ENCODE measurements at places on chromosomes 2 and 18.

DNA sequence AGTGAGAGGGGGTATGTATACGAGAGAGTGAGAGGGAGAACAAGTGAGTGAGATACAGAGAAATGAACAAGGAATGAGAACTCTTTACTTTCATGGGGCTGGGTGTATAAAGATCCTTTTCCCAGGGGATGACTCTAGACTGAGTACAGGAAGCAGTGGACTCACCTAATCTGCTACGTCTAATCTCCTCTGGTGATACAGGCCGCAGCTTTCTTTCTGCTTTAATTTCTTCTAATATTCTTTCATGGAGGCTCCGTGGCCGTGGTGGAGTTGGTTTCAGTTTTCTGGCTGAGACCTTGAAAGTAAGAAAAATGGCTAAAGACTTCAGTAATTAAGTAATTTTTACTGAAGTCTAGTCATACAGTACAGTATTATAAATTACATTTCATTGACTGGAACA is 85.2 kb downstream of the PRELID3A start:
- DNase-seq: no peak

DNA sequence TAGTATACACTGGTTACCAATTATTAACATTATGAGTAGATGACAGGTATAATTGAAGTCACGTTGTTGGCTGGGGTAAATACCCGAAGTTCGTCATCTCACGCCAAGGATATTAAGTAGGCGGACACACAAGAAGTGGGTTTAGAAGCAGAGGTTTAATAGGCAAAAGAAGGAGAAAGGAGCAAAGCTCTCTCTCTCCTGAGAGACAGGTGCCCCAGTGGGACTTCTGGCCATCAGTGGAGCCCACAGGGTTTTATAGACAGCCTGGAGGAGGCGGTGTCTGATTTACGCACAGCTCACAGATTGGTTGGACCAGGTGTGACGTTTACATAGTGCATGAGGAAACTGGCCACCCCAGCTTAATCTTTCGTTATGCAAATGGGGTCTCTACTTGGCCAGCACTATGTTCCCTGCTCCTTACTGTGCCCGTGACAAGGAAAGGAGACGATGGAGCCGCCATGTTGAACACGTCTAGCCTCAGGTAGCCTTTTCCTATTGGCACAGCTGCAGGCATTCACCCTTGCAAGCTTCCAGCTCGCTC is 128.8 kb upstream of the KYNU start:
- DNase-seq: no peak

- peak; percentile 92 for DNase-seq
Measured at GRCh38 chr2:55862246-55862645, 61.3 kb downstream of the EFEMP1 start.

GRCh38 chr2:191145769-191146471 is 4.9 kb downstream of the STAT4 start:
- no peak for DNase-seq

- no peak for DNase-seq
Measured at GRCh38 chr2:144548532-144549191, 28.7 kb upstream of the ZEB2 start.

GRCh38 chr2:23478933-23479683 is 94.1 kb downstream of the KLHL29 start:
- DNase-seq: no peak

GRCh38 chr2:211495339-211495738 is 938.9 kb downstream of the CPS1 start:
- no peak for DNase-seq

DNA sequence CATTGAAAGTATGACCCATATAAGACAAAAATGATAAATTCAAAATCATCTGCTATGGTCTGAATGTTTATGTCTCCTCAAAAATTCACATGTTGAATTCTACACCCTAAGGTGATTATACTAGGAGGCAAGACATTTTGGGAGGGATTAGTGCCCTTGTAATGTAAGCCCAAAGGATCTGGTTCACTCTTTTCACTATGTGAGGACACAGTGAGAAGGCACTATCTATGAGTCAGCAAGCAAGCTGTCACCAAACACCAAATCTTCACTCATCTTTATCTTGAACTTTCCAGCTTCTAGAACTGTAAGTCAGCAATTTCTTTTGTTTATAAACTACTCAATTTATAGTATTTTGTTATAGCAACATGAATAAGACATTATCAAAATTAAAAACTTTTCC is 284.7 kb upstream of the ZC3H15 start:
- no peak for DNase-seq

- DNase-seq: no peak
Measured at GRCh38 chr2:96091711-96092572, 24.4 kb downstream of the ADRA2B start.

DNA sequence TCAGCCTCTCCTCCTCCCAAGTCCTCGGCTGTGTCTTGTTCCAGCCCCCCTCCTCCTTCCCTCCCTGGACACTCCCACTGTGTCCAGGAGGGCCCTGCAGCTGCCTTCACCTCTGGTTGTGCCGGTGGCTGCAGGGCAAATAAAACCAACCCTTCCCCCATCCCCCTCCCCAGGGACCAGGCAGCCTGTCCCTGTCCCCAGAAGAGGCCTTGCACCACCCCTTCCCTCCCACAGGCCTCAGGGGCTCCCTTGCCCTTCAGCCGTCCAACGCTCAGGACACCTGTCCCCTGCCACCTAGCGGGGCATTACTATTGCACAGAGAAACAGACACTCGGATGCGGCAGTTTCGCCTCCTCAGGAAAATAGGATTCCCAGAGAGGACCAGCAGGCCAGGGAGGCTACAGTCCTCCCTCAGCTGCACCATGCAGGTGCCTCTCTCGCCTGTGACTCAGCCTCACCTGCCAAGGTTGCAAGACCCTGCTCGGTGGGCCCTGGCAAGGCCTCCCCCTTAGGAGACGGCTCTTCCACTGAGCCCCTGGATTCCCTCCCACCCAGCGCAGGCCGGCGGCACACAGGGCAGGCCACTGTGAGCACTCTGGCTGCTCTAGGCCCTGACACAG is 5.5 kb upstream of the GPC1 start:
- no peak for DNase-seq

DNA sequence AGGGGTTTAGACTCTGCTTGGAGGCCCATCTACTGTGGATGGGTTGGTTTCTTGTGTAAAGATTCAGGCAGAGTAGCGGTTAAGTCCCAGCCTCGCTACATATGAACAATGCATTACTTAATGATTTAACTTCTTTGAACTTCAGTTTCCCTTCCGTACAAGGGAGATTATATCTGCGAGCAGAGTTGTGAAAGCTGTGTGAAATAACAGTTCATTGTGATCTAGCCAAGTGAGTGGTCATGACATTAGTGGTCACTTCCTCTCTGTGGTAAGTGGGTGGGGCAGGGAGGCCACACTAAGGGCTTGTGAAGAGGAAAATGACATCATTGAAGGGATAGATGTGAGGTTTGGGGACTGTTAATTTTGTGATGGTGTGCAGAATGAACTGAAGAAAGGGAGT is 14.1 kb upstream of the MEX3C start:
- DNase-seq: no peak

DNA sequence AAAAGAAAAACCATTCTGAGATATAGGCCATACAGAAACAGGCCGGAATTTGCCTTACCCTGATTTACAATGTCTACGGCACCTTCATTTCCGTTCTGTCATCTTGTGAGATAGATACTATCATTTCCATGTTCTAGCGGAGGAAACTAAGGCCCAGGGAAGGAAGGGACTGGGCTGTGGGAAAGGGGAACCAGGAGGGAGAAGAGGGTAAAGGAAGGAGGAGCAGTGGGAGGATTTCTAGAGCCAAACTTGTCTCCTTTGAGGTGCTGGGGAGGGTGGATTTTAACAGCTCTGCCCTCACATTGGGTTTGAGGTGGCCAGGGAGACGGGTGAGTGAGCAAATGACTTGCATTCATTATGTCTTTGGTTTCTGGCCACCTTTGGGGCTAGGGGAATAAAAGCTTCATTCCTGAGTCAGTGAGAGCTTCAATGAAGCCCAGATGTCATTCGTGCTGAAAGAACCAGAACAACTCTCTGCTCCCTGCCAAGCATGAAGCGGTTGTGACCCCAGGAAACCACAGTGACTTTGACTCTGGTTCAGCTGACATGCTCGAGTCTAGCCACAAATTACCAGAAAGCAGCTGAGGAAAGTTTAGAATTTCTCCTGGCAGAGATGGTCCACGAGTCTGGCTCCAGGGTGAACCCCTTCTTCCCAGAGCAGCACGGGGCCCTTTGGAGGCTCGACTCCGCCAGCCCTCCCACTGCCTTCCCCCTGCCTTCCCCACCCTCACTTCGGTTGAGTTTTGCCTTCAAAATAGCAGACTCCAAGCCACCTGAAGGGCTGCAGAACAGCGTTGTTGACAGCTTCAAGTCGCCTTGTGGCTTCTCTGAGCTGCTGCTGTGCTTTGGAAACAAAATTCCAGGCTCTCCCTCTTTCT is 3.8 kb downstream of the ACTG2 start:
- DNase-seq: peak; percentile 86

DNA sequence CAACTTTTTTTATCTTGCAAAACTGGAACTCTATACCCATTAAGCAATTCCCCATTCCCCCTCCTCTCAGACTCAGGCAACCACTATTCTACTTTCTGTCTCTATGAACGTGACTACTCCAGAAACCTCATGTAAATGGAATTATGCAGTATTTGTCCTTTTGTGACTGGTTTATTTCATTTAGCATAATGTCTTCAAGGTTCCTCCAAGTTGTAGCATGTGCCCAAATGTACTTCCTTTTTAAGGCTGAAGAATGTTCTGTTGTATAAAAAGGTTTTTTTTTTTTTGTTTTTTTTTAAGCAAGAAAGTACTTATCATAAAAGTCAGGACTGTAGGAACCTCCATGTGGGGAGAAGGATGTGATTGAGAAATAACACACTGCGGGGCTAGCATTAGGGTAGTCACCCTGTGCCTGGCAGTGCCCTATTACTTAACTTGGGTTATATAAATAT is 262.9 kb upstream of the FBXO11 start:
- no peak for DNase-seq

DNA sequence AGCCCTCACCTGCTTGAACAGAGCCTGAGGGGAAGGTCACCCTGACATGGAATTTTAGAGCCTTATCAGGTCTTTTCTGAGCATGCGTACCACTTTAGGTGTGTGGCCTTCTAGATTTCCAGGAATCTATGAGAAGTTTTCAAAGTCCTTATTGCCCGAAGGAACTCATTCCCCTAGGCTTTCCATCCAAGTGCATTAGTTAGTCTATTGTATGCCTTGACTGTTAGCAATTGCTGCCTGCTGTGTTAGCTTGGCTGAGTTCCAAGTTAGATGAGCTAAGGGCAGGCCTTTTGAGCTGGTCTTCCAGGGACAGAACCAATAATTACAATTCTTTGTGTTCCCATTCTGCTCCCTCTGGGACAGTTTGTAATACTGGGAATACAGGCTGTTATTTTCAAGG is 30.8 kb upstream of the PUM2 start:
- DNase-seq: no peak

- DNase-seq: no peak
Measured at GRCh38 chr2:24010477-24011249, 778 bp downstream of the MFSD2B start.

DNA sequence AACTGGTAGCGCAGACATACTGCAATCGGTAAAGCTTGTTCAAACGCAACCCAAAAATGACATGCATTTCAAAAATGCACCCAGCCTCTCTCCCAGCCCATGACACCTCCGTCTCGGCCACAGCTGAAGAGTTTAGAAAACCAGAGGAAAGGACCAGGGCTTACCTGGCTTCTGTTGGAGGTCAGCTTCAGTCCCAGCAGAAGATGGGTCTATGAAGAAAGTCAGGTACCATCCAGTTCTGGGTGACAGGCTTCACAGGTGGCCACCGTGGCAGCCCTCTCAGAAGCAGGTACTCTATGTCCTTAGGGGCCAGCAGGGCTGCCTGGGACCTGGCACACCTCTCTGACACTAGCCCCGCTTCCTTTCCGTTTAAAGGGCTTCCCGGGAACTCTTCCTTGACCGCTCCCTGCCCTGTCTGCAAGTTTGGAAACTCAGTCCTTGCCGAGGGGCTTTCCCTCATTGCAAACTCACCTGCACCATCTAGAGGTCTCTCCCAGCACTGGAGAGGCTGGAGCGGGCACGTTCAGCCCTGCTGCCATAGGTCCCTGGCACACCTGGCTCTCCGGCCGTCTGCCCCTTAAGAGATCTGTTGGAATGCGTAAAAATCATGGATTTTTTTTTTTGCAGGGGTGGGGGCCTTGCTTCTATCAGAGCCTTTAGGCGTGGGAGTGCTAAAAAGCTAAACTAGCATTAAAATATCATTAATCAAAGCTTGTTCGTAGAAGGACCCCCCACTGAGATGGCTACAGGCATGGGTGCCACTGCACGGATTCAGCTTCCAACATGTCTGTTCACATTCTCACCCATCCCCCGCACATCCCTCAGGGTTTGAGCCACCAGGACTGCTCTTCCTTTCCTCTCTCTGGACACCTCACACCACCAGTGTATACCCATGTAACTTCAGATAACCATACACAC is at the start of gene EDAR:
TSS of gene EDAR (minus strand) at position 425 of the 918 bp plus-strand sequence. CDS start 58,206 bp downstream, outside the sequence.
- no peak for DNase-seq

DNA sequence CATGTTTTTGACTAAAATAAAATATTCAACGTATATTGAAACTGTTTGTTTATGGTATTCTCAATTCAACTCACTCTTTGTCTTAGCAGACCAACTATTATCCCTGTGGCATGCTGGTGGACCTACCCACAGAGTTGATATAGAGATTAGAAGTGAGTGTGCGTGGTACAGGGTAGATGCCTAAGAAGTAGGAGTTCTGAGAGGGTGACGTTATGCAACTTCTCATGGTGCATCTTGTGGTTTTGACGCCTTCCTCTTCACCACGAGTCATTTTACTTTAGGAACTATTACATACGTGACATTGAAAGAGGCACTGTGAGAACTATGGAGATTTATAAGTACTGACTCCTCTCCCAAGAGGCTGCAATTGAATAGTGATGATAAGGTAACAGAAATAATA is 26.6 kb upstream of the NAPG start:
- DNase-seq: no peak

- DNase-seq: peak; percentile 17
Measured at GRCh38 chr2:129877289-129877741, 102.2 kb upstream of the RAB6C start.

DNA sequence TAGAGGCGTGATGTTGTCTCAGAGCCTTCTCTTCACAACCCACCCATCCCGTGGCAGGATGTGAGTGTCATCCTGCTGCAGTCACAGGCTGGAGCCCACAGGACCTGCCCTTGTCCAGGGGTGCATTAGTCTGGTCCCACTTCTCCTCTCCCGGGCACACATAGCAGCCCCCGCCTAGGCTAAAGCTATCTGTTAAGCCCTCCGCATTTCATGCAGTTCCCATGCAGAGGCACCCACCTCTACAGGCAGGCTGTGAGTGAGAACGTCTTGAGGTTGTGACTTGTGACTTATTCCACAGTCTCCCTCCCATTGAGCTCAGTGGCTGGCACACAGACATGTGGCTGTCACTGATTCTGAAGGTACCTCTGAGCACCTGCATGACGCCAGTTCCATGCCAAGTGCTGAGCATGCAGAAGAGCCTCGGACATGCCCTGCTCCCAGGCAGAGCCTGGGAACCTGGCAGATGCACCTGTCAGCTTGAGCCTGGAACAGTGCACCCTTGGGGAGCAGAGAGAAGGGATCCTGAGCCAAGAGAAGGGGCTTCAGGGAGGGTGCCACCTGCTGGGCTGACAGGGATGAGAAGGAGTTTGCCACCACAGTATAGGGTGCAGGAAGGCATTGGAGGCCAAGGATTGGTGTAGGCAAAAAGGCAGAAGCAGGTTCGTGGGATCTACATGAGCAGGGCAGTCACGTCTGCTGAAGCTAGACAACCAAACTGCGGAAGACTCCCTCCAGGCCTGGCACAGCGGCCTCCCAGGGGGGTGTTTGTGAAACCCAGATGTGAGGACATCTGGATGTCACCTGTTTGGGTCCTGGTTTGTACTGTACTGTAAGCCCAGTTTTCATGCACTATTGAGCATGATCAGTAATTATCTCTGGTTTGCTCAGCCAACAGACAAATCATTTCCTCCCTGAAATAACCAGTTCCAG is 213.6 kb downstream of the GLI2 start:
- DNase-seq: no peak

- DNase-seq: no peak
Measured at GRCh38 chr18:7953095-7953958, 386.2 kb downstream of the PTPRM start.
